ENCODE measurements at places on chromosomes 16 and 17.

DNA sequence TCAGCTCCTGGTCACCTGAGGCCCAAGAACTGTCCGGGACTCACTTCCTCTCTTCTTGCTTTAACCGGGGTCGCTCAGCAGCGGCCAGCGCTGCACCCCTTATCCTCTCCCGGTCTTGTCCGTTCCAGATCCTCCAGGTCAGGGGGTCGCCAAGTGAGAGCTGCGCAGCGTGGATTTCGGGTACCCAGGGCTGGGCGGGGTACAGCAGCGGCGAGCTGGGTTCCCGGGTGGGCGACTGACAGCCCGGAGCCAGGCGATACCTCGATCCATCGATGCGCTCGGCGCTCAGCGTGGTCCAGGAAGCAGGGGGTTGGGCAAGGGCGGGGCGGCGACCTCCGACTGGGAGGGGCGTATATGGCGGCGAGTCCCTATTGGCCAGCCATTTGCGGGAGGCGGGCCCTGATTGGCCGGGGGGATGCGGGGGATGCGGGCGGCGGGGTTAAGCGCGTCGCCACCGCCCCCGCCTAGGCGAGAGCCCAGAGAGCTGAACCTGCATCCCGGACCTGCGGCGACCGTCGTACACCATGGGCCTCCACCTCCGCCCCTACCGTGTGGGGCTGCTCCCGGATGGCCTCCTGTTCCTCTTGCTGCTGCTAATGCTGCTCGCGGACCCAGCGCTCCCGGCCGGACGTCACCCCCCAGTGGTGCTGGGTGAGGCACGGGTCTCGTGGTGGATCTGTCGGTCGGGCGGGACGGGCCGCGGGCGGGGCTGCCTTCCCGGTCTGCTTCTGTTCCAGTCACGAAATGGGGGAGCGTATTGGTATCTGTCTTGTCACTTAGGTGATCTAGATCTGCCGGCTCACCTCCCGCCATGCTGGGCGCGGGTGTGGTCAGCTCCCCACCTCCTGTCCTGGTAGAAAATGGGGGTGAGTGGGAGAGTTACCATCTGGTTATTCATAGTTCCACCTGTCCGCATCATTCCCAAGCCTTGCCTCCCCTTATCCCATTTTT is at the start of gene PLA2G15:
TSS of gene PLA2G15 (plus strand) at position 471 of the 951 bp plus-strand sequence. CDS start at position 525, 54 bp downstream.
- DNase-seq, result peak; percentile 97

DNA sequence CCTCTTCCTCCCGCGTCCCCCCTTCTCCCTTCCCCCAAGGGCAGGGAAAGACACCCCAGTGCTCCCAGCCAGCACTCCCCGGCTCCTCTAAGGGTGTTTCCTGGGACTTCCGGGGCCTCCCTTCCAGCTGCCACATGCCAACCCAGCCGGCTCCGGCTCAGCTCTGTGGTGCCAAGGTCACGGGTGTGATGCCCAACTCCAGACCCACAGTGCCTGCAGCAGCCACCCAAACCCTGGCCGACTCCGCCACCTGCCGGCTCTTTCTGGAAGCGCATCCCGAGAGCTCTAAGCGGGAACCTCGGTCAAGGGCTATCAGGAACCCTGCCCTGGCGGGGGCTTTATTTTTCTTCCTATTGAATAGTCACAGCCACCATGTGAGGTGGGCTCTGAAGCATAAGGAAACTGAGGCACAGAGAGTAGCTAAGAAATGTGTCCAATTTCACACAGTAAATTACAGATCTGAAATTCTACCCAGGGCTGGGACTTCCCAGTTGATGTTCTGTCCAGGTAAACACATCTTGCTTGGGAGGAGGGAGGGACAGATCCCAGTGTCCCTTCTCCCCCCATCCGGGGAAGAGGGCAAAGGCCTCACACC is 3.3 kb upstream of the PPP1R1B start:
- peak; percentile 94 for DNase-seq

- no peak for DNase-seq
Measured at GRCh38 chr17:8488491-8488890, 52.8 kb downstream of the NDEL1 start.

DNA sequence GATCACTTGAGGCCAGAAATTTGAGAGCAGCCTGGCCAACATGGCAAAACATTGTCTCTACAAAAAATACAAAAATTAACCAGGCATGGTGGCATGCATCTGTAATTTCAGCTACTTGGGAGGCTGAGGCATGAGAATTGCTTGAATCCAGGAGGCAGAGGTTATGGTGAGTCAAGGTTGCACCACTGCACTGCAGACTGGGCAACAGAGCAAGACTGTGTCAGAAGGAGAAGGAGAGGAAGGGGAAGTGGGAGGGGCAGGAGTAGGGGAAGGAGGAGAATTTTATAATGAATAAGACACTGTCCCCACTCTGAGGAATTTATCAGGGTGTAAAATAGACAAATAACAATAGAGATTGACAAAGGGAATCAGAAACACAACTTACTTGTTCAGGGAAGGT is 440.6 kb upstream of the DYNLRB2 start:
- DNase-seq, result no peak

DNA sequence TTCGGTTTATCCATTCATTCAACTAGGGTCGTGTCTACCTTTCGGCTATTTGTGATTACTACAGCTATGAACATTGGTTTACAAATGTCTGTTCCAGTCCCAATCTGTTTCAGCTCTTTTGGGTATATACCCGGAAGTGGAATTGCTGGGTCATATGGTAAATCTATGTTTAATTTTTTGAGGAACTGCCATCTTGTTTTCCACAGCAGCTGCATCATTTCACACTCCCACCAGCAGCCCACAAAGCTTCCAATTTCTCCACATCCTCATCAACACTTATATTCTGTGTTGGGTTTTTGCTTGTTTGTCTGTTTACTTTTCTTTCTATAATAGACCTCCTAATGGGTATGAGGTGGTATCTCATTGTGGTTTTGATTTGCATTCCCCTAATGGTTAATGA is 48.7 kb upstream of the GINS3 start:
- no peak for DNase-seq

DNA sequence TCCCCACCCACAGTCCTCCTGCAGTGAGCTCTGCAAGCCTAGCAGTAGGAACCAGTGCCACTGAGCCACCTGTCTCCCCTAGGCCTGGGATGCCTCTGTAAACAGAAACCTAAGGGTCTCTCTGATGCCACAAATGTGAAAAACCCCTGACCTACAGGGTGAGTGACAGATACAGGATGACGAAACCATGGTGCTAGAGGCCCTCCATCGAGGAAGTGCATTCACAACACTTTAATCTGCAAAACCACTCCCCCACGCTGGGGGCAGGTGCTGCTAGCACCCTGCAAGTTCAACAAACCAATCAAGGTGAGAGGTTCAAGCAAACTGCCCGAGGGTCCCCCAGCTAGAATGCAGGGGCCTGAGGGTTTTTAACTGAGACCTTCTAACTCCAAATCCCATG is 59.5 kb downstream of the CDYL2 start:
- no peak for DNase-seq

GRCh38 chr16:85851034-85851785 is 47.8 kb upstream of the IRF8 start:
- no peak for DNase-seq

- DNase-seq, result no peak
Measured at GRCh38 chr16:3004319-3004718, 8.4 kb upstream of the CLDN9 start.

GRCh38 chr16:79794941-79795340 is 194.4 kb upstream of the MAF start:
- DNase-seq, result no peak

DNA sequence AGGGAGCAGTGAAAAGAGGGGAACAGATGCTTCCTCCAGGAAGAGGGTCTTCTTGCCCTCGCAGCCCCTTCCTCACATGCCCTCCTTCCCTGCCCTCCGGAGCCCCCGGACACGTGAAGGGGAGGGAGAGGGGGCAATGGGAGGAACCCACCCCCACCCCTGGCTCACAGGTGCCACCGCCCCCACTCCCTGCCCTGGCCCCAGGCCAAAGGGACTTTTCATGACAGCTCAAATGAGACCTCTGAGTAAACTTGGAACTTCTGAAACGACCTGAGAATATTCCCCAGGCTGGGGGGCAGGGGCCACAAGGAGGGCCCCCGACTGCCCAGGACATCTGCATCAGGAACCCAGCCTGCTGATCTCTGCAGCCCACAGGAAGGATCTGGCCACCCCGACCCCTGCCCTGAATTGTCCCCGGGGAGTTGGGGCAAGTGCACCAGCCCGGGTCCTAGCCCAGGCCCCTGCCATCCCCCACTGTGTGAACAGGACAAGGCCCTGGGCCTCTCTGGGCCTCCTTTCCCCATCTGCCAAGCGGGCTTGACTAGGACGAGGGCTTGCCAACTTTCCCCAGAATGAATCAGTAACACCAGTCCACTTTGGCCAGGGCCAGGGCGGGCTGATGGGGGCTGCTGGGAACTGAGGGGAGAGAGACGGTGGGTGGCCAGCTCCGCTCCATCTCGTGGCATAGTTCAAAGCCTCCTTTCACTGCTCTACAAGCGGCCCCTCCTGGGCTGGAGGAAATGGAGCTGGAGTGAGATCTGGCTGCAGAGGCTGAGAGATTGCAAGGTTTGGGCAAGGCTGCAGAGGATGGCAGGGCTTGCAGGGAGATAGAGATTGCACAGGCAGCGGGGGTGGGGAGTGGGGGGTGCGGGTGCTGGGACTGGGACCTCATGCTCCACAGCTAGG is 3.8 kb downstream of the IL21R start:
- no peak for DNase-seq

DNA sequence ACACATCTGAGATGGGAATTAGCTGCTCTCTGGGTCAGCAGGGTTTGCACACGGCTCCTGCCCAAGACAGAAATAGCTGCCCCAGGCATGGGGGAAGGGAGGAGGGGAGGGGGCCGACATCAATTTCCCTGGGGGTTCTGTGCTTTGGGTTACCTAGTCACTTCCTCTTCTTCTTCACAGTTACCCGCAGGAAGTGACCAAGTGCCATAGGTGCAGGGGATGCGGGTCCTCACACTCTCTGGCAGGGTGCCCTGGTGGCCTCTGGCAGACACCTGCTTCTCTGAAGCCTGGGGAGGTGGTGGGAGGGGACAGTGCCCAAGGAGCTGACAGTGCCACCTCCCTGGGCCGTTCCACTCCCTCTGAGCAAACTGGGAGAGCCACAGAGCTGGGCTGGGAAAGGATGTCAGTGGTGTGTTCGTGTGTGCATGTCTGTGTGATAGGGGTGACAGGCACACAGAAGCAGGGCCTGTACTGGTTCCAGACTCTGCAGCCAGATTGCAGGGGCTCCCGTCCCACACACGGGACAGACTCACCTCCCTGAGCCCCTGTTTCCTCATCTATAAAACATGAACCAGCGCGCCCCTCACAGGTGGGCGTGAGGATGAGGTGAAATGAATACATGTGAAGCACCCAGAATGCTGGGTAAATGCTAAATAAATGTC is 18.2 kb downstream of the SCN4A start:
- no peak for DNase-seq

- no peak for DNase-seq
Measured at GRCh38 chr17:69908626-69909368, 166.2 kb upstream of the KCNJ16 start.

- peak; percentile 55 for DNase-seq
Measured at GRCh38 chr17:62627904-62628633, 599 bp downstream of the MRC2 start.

DNA sequence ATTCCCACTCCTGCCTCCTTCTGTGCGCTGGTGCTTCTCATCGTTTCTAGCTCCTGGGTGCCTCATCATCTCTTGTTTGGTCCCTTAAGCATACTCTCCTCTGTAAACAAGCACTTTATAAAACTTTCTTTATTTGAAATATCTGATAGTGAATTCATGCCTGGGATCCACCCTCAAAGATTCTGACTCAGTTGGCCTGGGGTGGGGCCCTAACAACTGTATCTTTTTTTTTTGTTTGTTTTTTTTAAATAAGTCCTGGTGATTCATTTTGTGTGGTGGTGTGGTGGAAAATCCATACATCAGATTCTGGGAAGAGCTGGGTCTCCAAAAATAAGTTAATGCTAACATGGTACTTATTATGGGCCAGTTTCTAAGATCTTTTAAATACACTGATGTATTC is 678.3 kb downstream of the TOX3 start:
- no peak for DNase-seq

GRCh38 chr16:59887856-59888255 is 1153.7 kb upstream of the GOT2 start:
- no peak for DNase-seq

DNA sequence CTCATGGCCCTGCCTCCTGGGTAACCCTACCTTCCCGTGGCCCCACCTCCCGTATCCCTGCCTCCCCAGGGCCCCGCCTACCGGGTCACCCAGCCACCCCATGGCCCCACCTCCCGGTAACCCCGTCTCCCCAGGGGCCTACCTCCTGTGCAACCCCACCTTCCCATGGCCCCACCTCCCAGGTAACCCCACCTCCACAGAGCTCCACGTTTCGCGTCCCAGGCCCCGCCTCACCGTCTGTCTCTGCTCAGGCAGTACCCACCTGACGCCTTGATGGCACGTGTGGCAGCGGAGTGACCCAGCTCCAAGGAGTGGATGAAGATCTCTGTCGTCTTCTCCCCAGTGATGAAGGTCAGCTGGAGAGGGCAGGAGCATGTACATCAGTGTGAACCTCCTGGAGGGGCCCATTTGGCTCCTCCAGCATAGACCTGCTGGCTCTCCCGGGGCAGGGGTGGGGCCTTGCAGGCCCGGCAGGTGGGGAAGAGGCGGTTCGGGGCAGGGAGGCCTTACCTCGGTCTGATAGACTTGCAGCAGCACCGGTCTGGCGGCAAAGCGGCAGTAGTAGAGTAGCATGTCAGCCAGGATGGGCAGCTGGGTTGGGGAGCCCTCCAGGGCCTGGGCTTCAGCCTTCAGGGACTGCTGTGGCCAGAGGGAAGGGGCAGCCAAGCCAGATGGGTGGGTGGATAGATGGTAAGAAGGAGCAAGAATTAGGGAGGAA is 18.7 kb upstream of the PIK3R6 start:
- no peak for DNase-seq

GRCh38 chr16:85017151-85017550 is 5.8 kb upstream of the ZDHHC7 start:
- DNase-seq, result no peak

- DNase-seq, result no peak
Measured at GRCh38 chr17:12445331-12445730, 220.4 kb upstream of the MYOCD start.

GRCh38 chr16:57706717-57707116 is 12.1 kb downstream of the DRC7 start:
- DNase-seq, result no peak

DNA sequence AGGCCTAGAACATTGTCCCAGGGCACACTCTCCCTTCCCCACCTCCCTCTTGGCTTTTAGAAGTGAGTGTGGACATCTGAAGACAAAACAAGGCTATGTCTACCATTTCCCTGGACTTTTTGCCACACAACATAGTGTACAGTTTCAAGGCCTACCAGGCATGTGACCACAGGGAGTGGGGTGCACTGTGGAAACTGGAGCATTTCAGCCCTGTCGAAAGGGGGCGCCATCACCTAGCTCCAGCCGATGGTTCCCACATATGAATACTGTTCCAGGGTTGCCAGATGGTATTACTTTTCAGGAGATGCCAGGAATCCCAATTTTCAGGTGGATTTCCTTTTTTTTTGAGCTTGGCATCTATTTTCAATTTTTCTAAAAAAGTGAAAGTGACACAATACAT is 140.7 kb downstream of the KATNIP start:
- DNase-seq, result no peak

Data from testis (tissue), 5 donors.